ENCODE measurements at places on chromosomes 1 and 21.

DNA sequence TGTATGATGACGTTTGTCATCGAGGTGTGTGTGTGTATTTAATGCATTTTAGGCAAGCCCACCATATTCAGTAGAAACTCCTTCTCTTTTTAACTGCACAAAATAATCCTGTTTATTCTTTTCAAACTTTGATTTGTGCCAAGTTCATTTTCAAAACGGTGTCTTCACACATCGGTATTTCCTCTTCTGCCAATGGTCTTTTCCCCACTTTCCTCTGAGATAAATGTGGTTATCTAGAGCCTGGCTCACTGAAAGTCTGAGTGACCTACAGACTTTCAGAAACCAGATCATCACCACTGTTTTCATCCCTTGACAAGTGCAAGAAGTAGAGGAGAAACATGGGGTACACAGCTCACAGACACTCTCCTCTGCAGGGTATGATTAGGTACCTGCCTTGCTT, 69.4 kb downstream of the GPATCH2 start:
- no peak for DNase-seq

- DNase-seq, result peak; percentile 37
Observed at GRCh38 chr1:228403231-228403631, 3.4 kb downstream of the TRIM11 start.

DNA sequence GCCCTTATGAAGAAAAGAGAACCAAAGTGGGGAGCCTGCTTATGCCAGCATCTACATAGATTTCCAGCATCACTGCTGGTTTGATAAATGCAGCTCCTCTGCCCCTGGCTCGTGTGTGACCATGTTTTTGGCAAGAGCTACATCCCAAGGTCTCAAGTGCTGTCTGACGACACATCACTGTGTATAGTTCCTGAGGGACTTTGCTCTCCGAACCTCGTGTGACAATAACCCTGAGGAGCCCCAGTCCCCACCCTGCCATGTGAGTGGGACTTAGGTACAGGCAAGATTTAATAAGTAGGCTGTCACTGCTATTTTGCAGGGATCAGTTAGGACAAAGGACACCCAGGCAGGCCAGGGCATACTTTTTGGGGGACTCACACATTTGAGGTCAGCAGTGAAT, 28.8 kb upstream of the RERE start:
- no peak for DNase-seq

DNA sequence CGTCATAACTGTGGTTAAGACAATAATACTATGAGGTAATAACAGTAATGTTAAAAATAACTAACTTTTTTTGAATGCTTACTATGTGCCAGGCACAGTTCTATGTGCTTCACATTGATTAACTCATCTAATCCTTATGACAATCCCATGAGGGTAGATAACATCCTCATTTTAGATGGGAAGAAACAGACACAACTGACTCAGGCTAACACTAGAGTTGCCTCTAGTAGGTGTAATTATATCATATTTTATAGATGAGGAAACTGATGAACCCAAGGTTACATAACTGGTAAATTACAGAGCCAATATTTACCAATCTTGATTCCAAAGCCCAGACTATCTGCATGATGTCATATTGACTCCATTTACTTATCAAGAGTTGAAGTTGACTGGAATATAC, 23.5 kb downstream of the SERPINC1 start:
- no peak for DNase-seq

Data from hematopoietic multipotent progenitor cell treated with erythropoietin and hydrocortisone succinate and interleukin-3 and kit ligand, for 15 days (in vitro differentiated cells).